Activated T-helper 1 cell treated with anti-CD3 and anti-CD28 coated beads, Interleukin-2, amount 50 U/mL, for 16 hours (primary cell): ENCODE measurements at places on chromosomes 12 and 14.

- no peak for DNase-seq
These were observed 1178.8 kb downstream of the VRK1 start for GRCh38 chr14:97975962-97976361.

DNA sequence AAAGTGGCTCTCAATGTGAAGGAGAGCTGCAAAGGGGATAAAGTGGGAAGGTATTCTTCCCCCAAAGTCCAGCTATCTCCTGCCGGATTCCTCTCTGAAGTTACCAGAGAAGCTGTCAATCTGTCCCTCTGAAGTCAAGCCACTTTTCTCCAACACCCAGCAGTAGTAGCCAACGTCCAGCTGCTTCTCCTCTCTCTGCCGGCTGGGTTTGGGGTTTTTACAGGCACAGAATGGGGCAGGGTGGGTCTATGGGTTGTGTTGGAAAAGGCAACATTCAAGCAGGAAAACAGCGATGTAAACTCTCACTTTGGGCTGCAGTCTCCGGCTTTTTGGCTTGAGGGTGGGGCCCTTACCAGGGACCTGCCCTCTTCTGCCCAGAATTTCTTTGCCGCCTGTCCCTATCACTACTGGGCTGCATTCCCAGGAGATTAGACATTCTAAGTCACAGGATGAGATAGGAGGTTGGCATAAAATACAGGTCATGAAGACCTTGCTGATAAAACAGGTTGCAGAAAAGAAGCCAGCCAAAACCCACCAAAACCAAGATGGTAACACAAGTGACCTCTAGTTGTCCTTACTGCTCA is 16.3 kb downstream of the CAPZA3 start:
- no peak for DNase-seq

GRCh38 chr14:24135834-24136683 is at the start of gene PSME1:
PSME1 (plus strand) TSS chr14:24136194; CDS start chr14:24136263, 69 bp downstream.
- peak; percentile 90 for DNase-seq

GRCh38 chr12:47652521-47653234 is 53.2 kb downstream of the RPAP3 start:
- DNase-seq: no peak

DNA sequence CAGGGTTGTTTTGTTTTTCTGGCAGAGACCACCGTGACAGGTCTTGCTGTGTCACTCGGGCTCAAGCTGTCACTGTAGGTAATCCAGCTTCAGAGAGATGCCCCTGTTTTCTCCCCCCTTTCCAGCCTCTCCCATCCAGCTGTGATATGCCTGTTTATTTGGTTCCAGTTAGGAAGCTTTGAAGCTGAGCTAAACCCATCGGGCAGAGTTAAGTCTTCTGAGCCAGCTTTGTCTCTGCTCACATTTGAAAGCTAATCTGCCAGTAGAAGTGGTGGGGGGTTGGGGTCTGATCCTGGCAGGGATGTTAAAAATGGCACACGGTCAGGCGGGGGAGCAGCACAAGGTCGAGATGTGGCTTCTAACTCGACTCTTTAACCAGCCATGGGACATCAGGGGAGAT is 130.0 kb downstream of the TSPAN9 start:
- DNase-seq: no peak

DNA sequence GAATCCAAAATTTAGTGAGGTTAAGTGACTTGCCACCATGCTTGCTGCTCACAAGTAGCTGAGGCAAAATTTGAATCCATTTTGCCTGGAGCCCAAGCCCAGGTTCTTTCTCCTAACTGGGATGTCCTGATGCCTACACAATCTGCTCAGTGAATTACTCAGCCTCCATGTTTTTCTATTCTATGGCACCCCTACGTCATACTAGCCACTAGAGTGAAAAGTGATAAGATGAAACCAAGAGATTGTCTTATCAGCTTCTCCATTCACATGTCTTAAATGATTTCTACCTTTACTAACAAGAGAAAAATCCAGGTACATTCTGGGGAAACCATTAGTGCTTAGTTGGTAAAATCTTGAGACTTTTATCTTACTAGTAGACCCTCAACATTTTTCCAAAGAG is 720.1 kb downstream of the DIO2 start:
- no peak for DNase-seq

GRCh38 chr14:92586963-92587699 is 73.5 kb downstream of the RIN3 start:
- no peak for DNase-seq

DNA sequence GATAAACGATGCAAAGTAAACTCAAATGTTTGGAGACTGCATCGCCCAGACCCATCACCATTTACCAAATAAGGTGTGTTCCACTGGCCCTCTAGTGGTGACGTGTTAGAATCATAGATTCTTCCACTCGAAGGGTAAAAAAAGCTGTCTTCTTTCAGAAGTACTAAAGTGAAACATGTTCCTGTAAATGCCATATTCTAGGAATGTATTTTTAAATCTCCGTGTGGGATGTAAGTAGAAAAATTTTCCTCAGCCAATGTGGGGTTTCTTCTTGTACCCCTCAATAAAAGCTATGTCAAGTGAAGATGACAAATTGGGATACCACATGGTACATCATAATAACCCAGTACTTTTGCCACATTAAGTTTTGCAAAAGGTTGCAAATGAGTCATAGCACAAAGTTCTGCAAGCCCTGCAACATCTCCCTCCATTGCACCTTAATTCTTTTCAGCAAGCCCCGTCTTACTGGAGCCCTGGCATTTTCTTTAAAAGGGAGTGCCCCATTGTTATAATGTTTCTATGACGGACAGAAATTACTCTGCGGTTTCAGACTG is 100.8 kb downstream of the CCER1 start:
- no peak for DNase-seq

GRCh38 chr12:14473707-14474287 is 93.9 kb downstream of the PLBD1 start:
- DNase-seq: no peak

- DNase-seq: no peak
These were observed 65.8 kb upstream of the RASSF3 start for GRCh38 chr12:64544371-64545080.

- no peak for DNase-seq
These were observed 11.3 kb downstream of the C14orf132 start for GRCh38 chr14:96050482-96050881.

- DNase-seq: no peak
These were observed 160.7 kb upstream of the ARID2 start for GRCh38 chr12:45568808-45569207.

DNA sequence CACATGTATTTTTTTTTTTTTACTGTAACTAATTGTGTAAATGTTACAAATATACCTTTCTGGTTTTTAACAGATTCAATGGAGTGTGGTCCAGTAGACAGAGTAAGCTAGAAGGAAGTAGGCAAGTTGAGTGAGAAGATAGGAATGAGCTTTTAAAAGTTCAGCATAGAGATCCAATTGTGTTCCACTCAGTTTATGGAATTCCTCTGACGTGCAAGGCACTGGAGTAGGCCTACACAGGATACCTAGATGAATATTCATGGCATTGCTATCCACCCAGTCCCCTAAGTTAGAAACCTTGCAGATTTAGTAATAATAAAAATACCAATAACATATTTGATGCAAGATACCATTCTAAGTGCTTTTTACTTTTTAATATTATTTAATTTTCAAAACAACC is 225.6 kb upstream of the ARID2 start:
- no peak for DNase-seq

GRCh38 chr14:53954551-53955228 is 1.9 kb downstream of the BMP4 start:
- no peak for DNase-seq

- no peak for DNase-seq
These were observed 62.7 kb downstream of the KIF26A start for GRCh38 chr14:104201063-104201462.

- no peak for DNase-seq
These were observed 16.2 kb downstream of the PSMC1 start for GRCh38 chr14:90272523-90272922.

- no peak for DNase-seq
These were observed 4.6 kb downstream of the FOXJ2 start for GRCh38 chr12:8037046-8037663.

DNA sequence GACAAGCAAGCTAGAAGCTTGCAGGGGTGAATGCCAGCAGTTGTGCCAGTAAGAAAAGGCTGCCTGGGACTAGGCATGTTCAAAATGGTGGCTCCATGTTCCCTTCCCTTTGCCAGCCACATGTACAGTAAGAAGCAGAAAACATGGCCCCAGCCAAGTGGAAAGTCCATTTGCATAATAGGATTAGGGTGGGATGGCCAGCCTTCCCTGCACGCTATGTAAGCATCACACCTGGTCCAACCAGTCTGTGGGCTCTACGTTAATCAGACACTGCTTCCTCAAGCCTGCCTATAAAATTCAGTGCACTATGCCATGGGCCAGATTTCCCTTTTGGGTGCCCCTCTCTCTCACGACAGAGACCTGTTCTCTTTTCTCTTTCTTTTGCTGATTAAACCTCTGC is 288.4 kb downstream of the GXYLT1 start:
- DNase-seq: no peak

- DNase-seq: no peak
These were observed 152.2 kb downstream of the PDE3A start for GRCh38 chr12:20520532-20520931.

DNA sequence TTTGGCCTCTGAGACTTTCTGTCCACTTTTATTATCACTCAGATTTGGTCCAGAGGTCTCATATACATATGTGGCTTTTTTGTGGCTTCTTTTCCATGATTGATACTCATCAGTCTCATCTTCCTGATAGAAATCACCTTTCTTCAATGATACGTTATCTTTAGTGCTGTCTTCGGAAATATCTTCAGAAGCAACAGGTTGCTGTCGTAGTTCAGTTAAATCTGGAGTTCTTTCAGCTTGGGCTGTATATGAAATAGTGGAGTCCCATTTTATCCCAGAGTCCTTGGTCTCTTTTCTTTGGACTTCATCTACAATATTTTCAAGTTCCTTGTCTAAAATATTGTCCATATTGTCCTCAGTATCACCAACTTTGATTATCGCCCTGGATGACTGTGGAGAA is 41.0 kb downstream of the FAM186A start:
- no peak for DNase-seq

DNA sequence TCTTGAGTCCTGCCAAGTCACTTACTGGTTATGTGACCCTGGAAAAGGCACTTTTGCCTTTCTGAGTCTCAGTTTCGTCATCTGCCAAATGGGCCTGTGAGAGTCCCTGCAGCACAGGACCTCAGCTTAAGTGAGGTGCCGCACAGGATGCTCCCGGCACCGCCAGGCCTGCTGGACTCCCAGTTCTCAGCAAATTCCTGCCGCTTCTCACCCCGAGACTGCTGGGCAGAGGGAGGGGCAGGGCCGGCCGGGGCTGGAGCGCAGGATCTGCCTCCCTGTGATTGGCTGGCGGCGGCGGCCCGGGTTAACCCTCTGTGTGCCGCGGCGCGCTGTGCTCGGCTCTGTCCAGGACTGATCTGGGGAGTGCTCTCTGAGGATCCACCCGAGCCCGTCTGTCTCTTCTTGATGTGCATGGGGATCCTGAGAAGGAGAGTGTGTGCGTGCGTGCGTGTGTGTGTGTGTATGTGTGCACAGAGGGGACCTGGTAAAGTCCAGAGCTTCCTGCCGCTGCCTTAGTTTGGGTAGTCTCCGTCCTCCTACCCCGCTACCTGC is 8.6 kb downstream of the SETD1B start:
- DNase-seq: no peak

GRCh38 chr12:129401572-129401971 is 502.3 kb downstream of the TMEM132D start:
- no peak for DNase-seq

DNA sequence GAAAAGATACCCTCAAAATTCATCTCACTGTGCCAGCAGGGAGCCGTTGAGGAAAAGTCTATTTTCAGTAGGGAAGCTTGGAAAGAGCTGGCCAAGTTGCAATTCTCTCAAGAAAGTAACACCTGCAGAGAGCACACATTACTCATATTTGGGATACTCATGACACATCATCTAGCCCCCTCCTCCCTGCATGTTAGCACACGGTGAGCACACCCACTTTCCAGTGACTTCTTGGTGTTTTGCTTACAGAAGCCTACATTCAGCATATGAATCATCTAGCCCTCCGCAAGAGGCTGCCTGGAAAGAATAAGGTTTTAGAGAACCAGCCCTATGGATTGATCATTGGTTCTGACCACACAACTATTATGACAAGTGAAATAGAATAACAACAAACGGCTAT is 124.5 kb downstream of the PTPRO start:
- DNase-seq: no peak

DNA sequence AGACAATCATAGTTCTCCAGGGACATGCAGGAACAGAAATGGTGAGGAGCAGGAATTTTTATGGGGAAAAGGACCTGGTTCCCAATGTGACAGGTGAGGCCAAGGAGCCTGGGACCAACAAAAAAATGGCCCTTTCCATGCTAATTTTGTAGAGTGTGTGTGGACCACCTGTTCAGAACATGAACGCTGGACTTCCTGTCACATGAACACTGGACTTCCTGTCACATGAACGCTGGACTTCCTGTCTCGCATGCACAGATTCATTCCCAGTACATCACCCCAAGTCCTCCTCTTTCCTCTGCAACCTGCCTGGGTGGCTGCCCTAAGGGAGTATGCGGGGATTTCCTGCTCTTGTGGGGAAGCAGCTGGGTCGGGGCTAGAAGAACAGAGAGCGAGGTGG is 10.1 kb downstream of the FGF6 start:
- no peak for DNase-seq

DNA sequence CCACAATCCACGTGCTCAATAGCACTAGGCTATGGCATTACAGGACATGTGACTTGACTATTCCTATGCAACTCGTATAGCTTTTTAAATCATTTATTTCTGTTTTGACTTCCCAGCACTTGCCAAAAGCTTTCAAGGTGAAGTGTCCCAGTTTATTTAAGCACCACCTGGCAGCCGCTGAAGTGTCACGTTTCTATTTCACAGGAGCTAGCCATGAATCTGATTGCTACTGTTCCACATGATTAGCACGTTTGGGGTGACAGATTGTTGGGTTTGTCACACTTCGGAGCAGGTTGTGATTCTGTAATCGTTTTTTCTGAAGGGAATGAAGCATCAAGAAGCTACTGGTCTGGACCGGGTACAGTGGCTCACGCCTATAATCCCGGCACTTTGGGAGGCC is 39.9 kb upstream of the BICDL1 start:
- no peak for DNase-seq

GRCh38 chr12:45216230-45216982 is 511 bp downstream of the ANO6 start:
- DNase-seq: peak; percentile 18

DNA sequence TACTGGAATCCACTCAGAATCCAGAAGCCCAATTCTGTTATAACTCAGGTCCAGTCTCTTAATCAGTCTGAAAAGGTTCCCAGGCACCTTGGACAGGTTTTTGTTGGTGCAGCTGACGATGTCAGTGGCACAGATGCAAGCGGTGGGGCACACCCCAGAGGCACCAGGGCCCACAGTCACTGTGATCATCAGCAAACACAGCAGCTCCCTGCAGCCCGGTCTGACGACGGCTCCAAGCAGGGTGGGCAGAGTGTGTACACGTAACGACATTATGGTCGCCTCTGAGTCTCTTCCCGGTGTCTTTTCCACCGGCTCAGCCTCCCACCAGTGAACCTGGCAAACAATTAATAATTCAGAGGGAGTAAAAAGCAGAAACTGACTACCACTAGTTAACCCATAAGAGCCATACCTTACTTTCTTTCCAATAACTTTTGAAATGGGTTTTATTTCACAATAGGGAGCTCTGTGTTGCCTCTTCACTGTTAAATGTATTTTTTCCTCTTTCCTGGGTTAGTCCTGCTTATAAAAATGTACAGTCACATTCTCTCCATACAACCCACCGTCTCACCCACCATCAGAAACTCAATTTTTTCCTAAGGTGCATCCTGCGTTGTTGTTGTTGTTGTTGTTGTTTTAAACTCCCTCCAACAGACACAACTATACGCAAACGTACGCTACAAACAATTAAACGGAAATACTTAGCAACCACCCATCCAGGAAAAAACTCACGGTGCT is 521 bp upstream of the PCED1B start:
- no peak for DNase-seq

GRCh38 chr14:68791902-68792677 is 777 bp downstream of the ZFP36L1 start:
- DNase-seq: no peak
